ENCODE measurements at places on chromosomes 12 and 14. TPM values are rescaled to one million over a fixed set of nuclear protein-coding genes. Genes with fewer than 3 reads are reported as not detected.

GRCh38 chr12:76340680-76341435, 7.4 kb downstream of the BBS10 start:
- no peak overlapping the region for H3K4me3 ChIP-seq
- no peaks in the 10 kb centered on the region for H3K36me3 ChIP-seq
- no peak for DNase-seq

DNA sequence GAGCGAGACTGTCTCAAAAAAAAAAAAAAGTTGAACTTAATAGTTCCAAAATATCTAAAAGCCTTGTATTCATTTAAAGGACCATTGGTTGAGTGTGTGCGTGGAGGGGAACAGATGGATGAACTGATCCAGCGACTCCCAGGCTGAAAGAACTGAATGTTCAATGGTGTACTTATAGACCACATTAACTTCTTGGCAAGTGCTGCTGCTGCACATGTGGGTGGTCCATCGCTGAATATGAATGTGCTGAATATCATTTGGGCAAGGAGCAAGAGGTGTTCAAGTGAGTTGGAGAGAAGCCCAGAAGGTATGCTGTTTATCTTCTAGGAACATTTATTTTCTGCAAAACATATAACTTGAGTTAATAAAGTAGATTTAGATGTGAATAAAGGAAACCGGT, 289.0 kb upstream of the RPL10L start:
- H3K4me3 ChIP-seq = no peak overlapping the region
- no peaks in the 10 kb centered on the region for H3K27me3 ChIP-seq
- DNase-seq = no peak
- H3K4me1 ChIP-seq = no peaks in the 10 kb centered on the region

GRCh38 chr14:57009585-57010515, 199.6 kb upstream of the OTX2 start:
- H3K36me3 ChIP-seq = no peaks in the 10 kb centered on the region
- H3K4me1 ChIP-seq = no peaks in the 10 kb centered on the region
- H3K4me3 ChIP-seq = no peak overlapping the region
- H3K27me3 ChIP-seq = peaks cover 5% of the 10 kb centered on the region
- no peak overlapping the region for H3K27ac ChIP-seq
- no peak for DNase-seq

DNA sequence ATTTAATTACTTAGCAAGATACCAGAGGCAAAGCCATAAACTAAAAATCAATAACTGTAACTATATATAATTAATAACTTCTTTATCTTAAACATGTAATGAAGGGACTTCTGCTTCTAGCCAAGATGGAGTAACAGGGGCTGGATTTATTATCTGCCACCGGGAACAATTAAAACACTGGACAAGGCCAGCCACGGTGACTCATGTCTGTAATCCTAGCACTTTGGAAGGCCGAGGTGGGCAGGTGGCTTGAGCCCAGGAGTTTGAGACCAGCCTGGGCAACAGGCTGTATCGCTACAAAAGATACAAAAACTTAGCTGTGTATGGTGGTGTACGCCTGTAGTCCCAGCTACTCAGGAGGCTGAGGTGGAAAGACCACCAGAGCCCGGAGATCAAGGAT, 113.6 kb downstream of the TAOK3 start:
- H3K4me3 ChIP-seq = no peak overlapping the region
- H3K36me3 ChIP-seq = peaks cover 42% of the 10 kb centered on the region
- H3K27ac ChIP-seq = no peak overlapping the region
- H3K4me1 ChIP-seq = no peaks in the 10 kb centered on the region
- DNase-seq = no peak

DNA sequence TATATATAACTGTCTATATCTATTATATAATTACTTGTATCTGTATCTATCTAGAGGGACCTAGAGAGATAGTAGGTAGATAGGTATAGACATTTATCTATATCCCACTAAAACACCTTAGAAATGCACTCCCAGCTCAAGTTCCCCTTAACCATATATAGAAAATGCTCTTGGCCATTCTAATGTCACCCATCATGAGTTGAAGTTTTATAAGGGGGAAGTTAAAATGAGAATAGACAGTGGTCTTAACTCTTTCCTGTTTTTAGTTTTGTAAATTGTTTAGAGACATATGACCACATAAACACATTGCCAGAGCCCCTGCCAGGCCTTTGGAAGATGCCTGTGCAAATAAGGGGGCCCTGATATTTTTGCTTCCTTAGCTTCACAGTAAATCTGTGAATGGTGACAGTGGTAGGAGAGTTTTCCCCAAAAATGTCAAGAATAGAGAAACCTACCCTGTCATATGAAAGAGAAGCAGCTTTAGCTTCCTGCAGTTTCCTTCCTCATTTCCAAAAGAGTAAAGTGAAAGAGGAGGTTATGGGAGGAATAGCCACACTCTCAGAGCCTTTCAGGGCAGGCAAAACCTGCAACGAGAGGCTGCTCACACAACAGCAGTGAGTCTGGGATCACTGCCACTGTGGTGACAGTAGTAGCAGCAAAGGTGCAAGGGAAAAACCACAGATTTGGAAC, 45.5 kb downstream of the MGST1 start:
- no peak for DNase-seq
- no peak overlapping the region for H3K4me3 ChIP-seq
- H3K27me3 ChIP-seq = no peaks in the 10 kb centered on the region

- H3K4me1 ChIP-seq = peaks cover 39% of the 10 kb centered on the region
- H3K27ac ChIP-seq = no peak overlapping the region
- peaks cover 19% of the 10 kb centered on the region for H3K36me3 ChIP-seq
Measured at GRCh38 chr12:2893007-2893406, 2.3 kb downstream of the TULP3 start.

DNA sequence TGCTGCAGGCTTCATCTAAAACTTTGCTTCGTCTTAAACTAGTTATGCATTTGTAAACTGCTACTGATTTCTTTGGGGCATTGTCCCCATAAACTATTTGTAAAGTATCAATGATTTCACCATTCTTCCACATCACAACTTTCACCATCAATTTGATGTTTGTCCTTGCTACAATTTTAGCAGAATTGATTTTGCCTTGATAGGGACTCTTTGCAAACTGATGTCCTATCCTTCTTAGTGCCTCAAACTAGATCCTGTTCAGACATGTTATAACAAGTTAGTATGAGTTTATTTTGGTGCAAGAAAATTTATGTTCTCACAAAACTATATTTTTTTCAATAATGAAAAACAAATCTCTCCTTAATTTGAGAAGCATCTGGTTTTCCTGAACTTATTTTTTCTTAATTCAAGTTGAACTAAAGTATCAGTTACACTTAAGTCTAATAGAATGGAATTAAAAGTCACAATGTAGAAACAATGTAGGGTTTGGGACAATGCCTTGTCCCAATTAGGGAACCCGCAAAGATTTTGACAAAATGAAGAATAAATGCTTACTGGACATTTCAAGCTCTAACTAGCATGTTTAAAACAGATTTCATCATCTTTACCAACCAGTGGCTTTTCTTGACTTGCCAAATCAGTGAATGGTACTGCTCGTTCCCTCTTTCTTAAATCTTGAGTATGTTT, 10.1 kb upstream of the ARID4A start:
- H3K27ac ChIP-seq = peak overlapping the region; percentile 9
- H3K4me1 ChIP-seq = peaks cover 34% of the 10 kb centered on the region
- H3K36me3 ChIP-seq = peaks cover 76% of the 10 kb centered on the region
- H3K27me3 ChIP-seq = no peaks in the 10 kb centered on the region
- H3K4me3 ChIP-seq = no peak overlapping the region
- DNase-seq = no peak

DNA sequence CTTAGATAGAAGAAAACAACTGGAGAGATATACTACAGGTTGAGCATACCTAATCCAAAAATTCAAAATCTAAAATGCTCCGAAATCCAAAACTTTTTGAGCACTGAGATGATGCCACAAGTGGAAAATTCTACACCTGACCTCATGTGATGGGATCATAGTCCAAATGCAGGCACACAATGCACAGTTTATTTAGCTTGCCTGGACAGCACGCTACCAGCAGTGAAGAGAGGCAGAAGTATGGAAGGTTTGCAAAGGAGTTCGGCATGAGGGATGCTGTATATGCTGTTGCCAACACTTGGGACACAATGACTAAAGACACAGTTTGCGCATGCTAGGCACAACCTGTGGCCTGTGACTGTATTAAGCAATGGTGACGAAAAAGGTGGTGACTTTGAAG, 58.1 kb upstream of the CAND1 start:
- H3K27ac ChIP-seq = no peak overlapping the region
- DNase-seq = no peak
- no peaks in the 10 kb centered on the region for H3K4me1 ChIP-seq
- H3K36me3 ChIP-seq = no peaks in the 10 kb centered on the region
- no peak overlapping the region for H3K4me3 ChIP-seq

GRCh38 chr12:46825591-46826414, at the start of gene SLC38A4:
Gene SLC38A4, minus strand, starts transcription at chr12:46825997. Its CDS starts 32,926 bp downstream, at chr12:46793071.
- no peak within 1 kb of the TSS for H3K27ac ChIP-seq
- DNase-seq = no peak
- peaks cover 43% of the 10 kb centered on the region for H3K27me3 ChIP-seq
- H3K4me3 ChIP-seq = no peak within 1 kb of the TSS
- peaks cover 2% of the 10 kb centered on the region for H3K4me1 ChIP-seq
- H3K36me3 ChIP-seq = no peaks in the 10 kb centered on the region

GRCh38 chr12:59977779-59978178, 381.9 kb downstream of the SLC16A7 start:
- DNase-seq = no peak
- no peaks in the 10 kb centered on the region for H3K36me3 ChIP-seq
- no peaks in the 10 kb centered on the region for H3K4me1 ChIP-seq
- no peak overlapping the region for H3K27ac ChIP-seq

GRCh38 chr12:130775953-130776856, 60.1 kb upstream of the RIMBP2 start:
- peaks cover 23% of the 10 kb centered on the region for H3K27me3 ChIP-seq
- H3K4me1 ChIP-seq = peaks cover 10% of the 10 kb centered on the region
- no peaks in the 10 kb centered on the region for H3K36me3 ChIP-seq
- peak overlapping the region; percentile 59 for H3K4me3 ChIP-seq
- DNase-seq = peak; percentile 30

GRCh38 chr12:94089891-94090290, 58.5 kb upstream of the PLXNC1 start:
- H3K27ac ChIP-seq = no peak overlapping the region
- no peaks in the 10 kb centered on the region for H3K36me3 ChIP-seq
- no peaks in the 10 kb centered on the region for H3K4me1 ChIP-seq
- DNase-seq = no peak

DNA sequence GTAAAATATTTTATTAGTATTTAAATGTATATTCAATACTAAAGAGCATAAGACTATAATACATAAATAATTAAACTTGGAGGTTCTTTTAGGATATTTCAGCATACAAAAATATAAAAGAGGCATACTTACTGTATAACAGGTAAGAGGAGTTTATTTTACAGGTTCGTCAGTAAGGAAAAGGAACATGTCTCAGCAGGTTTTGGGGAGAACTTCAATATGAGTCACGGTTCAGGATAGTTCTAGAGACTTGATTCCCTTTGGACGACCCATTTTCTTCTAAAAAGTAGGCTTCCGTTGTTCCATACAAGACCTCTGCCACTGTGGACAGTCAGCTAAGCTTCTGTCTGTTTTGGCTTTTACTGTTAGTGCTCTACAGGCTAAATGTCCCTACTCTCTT, 181.1 kb downstream of the ALX1 start:
- H3K36me3 ChIP-seq = no peaks in the 10 kb centered on the region
- DNase-seq = no peak
- H3K27me3 ChIP-seq = peaks cover 2% of the 10 kb centered on the region
- H3K27ac ChIP-seq = no peak overlapping the region

- H3K27me3 ChIP-seq = no peaks in the 10 kb centered on the region
- DNase-seq = no peak
- H3K4me1 ChIP-seq = no peaks in the 10 kb centered on the region
Measured at GRCh38 chr12:83199069-83199468, 512.4 kb downstream of the TMTC2 start.

- peaks cover 29% of the 10 kb centered on the region for H3K36me3 ChIP-seq
- DNase-seq = no peak
- H3K27ac ChIP-seq = no peak overlapping the region
- H3K4me1 ChIP-seq = peaks cover 40% of the 10 kb centered on the region
Measured at GRCh38 chr12:116561181-116561821, 2.1 kb downstream of the MAP1LC3B2 start.

The CCDC175 gene
- not detected for total RNA-seq

The TRPV4 gene
- total RNA-seq = not detected

The NGB gene
- total RNA-seq = not detected

All from activated CD8-positive, alpha-beta T cell treated with anti-CD3 and anti-CD28 coated beads, Interleukin-2, amount 10 ng/mL, durations not matched to agents 7 days and 5 days (primary cell).